ENCODE measurements at places on chromosomes 1 and 21. TPM values are rescaled to one million over a fixed set of nuclear protein-coding genes. Genes with fewer than 3 reads are reported as not detected.

GRCh38 chr1:110337704-110338308 lies 1.4 kb upstream of the RBM15 start:
- no peaks in the 10 kb centered on the region for H3K27me3 ChIP-seq
- no peaks in the 10 kb centered on the region for H3K36me3 ChIP-seq
- H3K4me1 ChIP-seq, result peaks cover 34% of the 10 kb centered on the region
- peak overlapping the region; percentile 98 for H3K27ac ChIP-seq

DNA sequence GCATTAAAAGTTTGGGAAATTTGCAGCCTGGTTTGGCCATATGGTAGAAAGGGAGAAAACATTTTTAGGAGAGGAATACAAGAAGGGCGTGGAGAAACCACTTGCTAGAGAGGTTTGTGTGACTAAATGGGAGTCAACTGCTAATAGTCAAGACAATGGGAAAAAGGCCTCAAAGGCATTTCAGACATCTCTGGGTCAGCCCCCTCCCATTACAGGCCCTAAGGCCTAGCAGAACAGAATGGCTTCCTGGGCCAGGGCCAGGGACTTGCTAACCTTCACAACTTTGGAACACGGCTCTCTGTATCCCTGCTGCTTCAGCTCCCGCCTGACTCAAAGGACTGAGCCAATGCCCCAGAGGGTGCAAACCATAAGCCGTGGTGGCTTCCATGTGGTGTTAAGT lies 752.3 kb upstream of the ADAMTS5 start:
- DNase-seq, result no peak
- H3K27ac ChIP-seq, result no peak overlapping the region
- H3K4me3 ChIP-seq, result no peak overlapping the region
- no peaks in the 10 kb centered on the region for H3K27me3 ChIP-seq
- H3K4me1 ChIP-seq, result no peaks in the 10 kb centered on the region

DNA sequence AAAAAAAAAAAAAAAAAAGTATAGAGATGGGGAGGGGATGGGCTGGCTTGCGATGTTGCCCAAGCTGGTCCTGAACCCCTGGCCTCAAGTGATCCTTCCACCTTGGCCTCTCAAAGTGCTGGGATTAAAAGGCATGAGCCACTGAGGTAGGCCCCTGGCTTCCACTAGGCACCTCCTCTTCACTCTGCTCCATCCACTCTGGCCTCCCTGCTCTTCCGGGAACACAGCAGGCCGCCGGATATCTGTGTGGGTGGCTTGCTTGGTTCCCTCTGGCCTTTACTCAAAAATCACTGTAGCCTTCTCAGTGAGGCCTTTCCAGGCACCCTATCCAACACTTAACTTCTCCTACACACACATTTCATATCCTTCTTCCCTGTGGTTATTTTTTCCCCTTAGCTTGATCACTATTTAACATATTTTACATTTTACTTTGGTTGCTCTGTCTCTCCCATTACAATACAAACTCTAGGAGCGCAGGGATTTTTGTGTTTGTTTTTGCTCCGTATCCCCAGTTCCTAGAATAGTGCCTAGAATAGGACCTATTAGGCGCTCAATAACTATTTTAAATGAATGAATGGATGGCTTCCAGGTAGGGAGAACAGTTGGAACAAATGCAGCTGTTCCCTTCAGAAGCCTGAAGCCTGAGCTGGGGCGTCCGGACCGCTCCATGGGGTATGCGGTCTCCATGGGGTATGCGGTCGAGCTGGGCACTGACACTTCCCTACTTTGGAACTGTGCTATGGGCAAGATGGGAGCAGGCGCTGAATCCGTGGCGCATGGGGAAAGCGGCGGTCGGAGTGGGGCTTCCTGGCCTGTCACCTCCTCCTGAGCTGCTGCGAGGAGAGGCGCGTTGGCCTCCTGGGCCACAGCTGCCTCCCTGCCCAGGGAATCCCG lies 46.7 kb downstream of the H3-3A start:
- H3K4me1 ChIP-seq, result peaks cover 26% of the 10 kb centered on the region
- peak; percentile 64 for DNase-seq
- peak overlapping the region; percentile 84 for H3K4me3 ChIP-seq
- no peaks in the 10 kb centered on the region for H3K36me3 ChIP-seq
- peak overlapping the region; percentile 94 for H3K27ac ChIP-seq

DNA sequence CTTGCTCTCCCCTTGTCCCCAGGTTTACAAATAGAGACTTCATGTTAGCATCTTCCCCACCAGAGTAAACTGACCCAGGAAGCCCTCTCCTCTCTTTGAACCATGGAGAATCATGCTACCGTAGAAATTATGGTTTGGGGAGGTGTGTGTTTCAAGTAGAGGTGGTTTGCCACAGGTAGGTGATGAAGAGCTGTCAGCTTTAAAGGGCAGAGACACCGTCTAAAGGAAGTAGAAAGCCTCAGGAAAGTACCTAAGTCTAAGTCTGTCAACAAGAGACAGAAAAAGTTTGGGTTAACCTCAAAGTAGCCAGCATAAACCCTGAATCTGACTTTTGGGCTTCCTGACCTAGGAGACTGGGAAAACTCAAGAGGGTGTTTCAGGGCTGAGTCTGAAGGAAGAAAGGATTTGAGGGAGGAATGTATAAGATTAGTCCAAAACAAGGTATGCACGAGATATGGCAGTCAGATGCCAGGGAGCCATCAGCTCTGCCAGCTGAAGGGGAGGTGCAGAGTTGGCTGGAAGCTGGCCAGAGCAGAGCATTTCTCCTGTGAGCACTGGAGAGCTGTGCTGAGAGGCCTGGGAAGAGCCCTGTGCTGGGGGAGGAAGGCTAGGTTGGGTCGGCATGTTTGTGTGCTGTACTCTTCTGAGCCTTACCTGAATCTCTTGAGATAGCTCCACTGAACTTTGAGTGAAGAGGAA lies 14.3 kb downstream of the ADAMTSL4 start:
- peaks cover 86% of the 10 kb centered on the region for H3K4me1 ChIP-seq
- no peaks in the 10 kb centered on the region for H3K36me3 ChIP-seq
- no peak overlapping the region for H3K4me3 ChIP-seq
- peak overlapping the region; percentile 97 for H3K27ac ChIP-seq

SH3BGR gene
- total RNA-seq, result 16.7 TPM

GRCh38 chr21:35911412-35912191 lies 148.7 kb downstream of the SETD4 start:
- H3K4me1 ChIP-seq, result no peaks in the 10 kb centered on the region
- H3K4me3 ChIP-seq, result no peak overlapping the region
- no peaks in the 10 kb centered on the region for H3K36me3 ChIP-seq
- DNase-seq, result no peak
- H3K27me3 ChIP-seq, result no peaks in the 10 kb centered on the region

DNA sequence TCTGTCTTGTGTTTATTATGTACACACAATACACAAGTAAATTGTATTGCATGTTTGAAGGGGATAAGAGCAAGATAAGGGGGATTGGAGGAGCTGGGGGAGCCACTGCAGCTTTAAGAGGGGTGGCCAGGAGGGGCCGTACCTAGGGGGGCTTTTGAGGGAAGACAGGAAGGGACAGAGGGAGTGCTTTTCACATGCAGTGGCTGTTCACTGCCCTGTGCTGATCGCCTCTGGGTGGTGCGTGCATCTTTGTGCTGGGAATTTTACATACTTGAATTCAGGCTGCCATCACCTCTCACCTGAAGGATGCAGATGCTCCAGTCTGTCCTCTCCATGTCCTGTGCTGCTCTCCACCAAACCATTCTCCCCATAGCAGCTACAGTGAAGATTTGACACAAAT lies 179.5 kb downstream of the PTPRU start:
- H3K36me3 ChIP-seq, result no peaks in the 10 kb centered on the region
- no peak overlapping the region for H3K27ac ChIP-seq
- no peaks in the 10 kb centered on the region for H3K27me3 ChIP-seq
- no peaks in the 10 kb centered on the region for H3K4me1 ChIP-seq
- H3K4me3 ChIP-seq, result no peak overlapping the region
- DNase-seq, result no peak

DNA sequence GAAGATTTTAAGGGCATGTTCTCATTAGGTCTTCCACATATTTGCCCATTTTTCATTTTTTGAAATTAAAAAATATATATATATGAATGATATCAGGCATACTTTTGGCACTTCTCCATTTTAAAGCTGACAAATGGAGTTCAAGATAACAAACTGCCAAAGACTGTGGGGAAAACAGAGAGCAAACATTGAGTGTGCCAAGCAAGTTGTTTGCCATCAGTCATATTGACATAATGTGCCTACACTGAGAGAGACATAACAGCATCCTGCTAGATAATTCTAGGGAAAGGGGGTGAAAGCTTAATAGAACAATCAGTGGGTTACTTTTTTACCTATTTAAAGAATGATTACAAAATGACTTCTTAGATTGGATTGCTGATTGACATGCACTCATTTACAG lies 529.4 kb upstream of the CXADR start:
- no peak for DNase-seq
- H3K4me1 ChIP-seq, result no peaks in the 10 kb centered on the region
- H3K4me3 ChIP-seq, result no peak overlapping the region
- no peaks in the 10 kb centered on the region for H3K36me3 ChIP-seq
- no peaks in the 10 kb centered on the region for H3K27me3 ChIP-seq

DNA sequence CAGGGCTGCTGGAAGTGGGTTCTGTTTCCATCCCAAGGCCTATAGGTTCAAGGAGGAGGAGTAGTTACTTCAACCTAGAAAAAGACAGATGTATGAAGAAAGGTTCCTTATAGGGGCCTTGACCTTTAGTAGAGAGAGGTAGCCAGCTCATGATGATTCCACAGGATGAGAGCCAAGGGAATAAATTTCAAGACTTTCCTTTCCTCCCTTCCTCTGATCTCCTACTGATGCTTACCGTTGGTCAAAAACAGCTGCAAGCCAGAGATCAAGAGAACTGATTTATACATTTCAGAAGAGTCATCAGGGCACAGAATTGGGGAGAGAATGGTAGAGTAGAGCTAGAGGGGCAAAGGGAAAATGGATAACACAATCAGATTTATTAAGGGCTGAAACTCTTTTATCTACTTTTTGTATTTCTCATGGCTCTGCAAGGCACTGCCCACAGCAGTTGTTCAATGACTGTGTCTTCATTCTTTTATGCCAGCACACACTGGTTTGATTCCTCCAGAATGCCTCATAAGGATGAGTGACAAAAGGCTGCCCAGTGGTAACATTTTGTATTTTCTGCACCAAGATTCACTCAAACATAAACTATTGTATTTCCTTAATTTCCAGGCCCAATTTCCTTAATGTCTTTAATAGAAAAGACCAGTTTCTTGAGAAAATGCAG lies 37.4 kb downstream of the AK5 start:
- no peak overlapping the region for H3K4me3 ChIP-seq
- H3K4me1 ChIP-seq, result no peaks in the 10 kb centered on the region
- no peaks in the 10 kb centered on the region for H3K27me3 ChIP-seq
- H3K36me3 ChIP-seq, result no peaks in the 10 kb centered on the region
- no peak for DNase-seq
- H3K27ac ChIP-seq, result no peak overlapping the region

GRCh38 chr1:35288761-35289160 lies 20.3 kb downstream of the ZMYM4 start:
- H3K27me3 ChIP-seq, result no peaks in the 10 kb centered on the region
- no peak for DNase-seq
- no peak overlapping the region for H3K27ac ChIP-seq
- peaks cover 16% of the 10 kb centered on the region for H3K4me1 ChIP-seq

DNA sequence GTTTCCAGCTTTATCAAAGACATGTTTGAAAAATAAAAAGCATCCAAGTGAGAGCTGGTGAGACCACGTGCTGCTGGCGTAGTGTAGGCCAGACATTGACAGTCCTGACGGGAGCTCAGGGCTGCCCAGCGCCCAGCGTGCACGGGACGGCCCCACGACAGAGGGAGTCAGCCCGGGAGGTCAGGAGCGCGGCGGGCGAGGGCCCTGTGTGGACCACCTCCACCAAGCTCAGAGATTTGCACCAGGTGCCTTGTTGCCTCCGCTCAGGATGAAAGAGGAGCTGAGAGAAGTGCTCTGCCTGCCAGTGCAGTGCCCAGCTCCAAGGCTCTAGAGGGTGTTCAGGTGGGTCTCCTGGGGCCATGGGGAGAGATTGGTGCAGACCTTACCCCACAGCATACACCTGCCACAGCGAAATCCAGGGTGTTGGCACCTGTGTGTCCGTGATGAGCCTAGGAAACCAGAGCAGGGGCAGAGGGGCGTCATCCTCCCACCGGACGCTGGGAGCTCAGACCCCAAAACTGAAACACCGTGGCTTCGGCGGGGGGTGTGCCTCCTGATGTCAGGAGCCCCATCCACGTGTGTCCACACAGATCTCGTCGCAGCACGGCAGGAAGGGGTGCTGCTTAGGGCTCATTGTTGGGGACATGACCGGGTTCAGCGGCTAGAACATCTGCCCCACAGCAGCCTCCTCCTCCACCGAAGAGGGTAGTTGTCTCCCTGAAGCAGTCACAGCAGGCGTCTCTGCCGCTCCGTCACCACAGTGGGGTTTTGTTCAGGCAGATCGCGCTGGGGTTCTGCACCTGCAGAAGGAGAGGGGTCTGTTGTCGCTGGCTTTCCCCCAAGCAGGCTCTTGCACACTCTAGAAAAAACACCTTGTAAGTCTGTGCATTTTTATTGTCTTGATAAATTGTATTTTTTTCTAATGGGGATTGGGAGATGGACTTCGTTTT lies 64.2 kb downstream of the POFUT2 start:
- no peak for DNase-seq
- H3K27ac ChIP-seq, result no peak overlapping the region
- no peaks in the 10 kb centered on the region for H3K4me1 ChIP-seq
- H3K4me3 ChIP-seq, result no peak overlapping the region

DNA sequence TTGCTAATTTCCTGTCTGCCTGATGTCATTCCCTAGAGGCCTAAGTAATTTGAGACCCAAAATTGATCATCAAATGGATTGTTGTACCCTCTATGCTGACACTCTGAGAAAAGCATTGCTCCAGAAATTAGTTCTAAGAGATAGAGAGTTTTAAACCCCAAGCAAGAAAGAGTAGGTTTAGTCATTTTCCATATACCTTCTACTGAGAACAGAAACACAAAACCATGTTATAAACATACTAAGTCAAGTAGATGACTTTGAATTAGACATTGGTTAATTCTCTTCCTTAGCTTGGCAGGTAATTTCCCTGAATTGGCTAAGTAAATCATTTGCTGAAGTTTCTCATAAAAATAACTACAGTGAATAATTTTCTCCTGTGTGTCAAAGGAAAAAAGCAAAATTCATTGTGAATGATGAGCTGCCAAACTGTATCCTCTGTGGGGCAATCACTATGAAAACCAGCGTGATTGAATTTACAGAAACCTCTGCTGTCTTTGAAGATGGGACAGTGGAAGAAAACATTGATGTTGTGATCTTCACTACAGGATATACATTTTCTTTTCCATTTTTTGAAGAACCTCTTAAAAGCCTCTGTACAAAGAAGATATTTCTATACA lies 20.1 kb downstream of the FMO4 start:
- H3K27me3 ChIP-seq, result no peaks in the 10 kb centered on the region
- DNase-seq, result no peak
- H3K36me3 ChIP-seq, result no peaks in the 10 kb centered on the region

CLCA1 gene
- 0.12 TPM for total RNA-seq

OR10J1 gene
- 3.1 TPM for total RNA-seq

GRCh38 chr1:196481616-196482015 lies 126.6 kb downstream of the KCNT2 start:
- H3K27ac ChIP-seq, result no peak overlapping the region
- H3K27me3 ChIP-seq, result no peaks in the 10 kb centered on the region
- H3K4me3 ChIP-seq, result no peak overlapping the region
